ENCODE measurements at places on chromosomes 12 and 14.

DNA sequence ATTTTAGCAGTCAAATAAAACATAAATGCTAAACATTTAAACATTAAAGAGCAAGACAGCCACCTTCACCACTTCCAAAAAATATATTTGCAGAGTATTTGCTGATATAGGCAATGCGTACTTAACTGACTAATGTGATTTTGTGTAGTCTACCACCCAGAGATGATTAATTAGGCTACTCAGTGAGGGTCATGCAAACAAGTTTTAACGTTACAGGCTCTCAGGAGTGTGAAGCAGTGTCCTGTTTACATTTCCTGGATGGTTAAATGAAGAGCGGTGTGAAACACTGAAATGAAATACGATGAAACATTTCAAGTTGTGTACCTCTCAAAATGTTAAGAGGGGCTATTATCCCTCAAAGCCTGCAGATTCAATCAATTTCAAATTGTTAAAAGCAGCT is 165.8 kb upstream of the LRIG3 start:
- DNase-seq = peak; percentile 83

- no peak for DNase-seq
Observed at GRCh38 chr14:68968051-68968450, 11.1 kb downstream of the ACTN1 start.

GRCh38 chr12:3342051-3342450 is 149.0 kb upstream of the PRMT8 start:
- DNase-seq = no peak

GRCh38 chr14:74593241-74593953 is 18.6 kb downstream of the LTBP2 start:
- no peak for DNase-seq

DNA sequence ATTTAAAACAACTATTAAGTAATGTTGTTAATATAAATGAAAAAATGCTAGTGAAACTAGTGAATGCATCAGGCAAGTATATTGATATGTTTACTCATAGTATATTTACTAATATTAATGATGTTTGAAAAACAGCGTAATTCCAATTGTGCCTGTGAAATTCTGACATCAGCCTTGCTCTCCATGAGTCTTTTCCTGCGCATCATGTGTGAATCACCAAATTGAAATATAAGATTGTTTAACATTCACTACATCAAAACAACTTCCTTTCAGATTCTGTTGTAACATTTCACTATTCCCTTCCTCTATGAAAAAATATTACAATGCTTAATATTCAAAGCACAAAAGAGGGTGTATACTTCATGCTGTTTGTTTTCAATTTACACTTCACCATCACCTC is 1995.9 kb upstream of the SEL1L start:
- no peak for DNase-seq

DNA sequence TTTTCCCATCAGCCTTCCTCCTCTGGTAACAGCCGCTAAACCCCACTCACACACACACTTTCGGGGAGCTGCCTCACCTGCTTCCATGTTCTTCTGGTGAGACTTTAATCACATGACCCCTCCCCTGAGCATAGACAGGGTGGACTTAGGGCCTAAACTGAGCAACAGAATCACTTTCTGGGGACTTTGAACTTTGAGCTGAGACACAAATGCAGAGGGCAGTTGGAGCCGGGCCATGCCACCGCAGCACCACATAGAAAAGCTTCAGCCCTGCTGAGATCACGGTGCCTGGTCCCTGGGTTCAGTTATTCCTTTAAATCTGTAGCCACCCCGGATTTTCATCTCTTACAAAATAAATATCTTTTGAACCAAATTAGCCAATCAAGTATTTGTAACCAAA is 18.4 kb upstream of the MAP3K9 start:
- no peak for DNase-seq

- no peak for DNase-seq
Observed at GRCh38 chr14:94382716-94383596, 5.4 kb downstream of the SERPINA1 start.

- no peak for DNase-seq
Observed at GRCh38 chr14:88481794-88482193, 73.0 kb downstream of the PTPN21 start.

- no peak for DNase-seq
Observed at GRCh38 chr14:97878727-97879126, 1081.5 kb downstream of the VRK1 start.

DNA sequence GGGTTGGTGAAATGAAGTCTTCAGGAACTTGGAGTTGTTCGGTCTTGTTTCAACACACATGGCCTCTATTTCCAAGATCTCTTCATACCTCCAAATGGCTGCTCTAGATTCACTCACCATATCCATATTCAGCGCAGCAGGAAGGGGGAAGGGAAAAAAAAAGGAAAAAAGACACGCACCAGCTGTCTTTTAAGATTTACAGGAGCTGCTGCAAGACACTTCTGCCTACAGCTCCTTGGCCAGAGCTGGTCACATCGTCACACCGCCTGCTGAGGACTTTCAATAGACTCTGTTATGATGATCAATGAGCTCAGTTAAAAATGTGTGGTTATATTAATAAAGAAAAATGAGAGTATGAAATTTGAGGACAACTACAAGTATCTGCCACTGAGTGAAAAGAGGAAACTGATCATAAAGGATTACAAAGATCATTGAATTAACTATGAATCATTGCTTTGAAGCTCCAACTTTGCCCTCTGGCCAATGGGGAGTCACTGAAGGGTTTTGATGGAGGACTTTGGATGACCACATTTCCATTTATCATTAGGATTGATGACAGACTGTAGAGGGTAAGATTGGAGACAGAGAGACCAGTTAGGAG is 182.1 kb upstream of the HMGA2 start:
- DNase-seq = no peak

DNA sequence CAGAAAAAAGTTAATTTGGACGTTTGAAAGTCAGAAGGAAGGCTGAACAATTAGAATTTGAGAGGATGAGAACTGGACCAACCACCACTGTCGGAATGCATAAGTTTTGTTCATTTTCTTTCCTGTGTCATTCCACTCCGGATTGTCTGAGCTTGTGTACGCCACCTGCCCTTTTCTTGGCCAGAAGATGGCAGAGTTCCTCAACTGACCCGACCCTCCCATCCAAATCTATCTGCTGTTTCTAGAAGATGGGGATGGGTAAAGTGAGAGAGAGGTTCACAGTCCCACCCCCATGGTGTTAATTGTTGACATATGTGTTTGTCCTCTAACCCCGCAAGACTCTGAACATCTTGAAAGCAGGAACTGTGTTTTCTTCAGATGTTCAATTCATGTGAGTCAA is 388.0 kb downstream of the VRK1 start:
- no peak for DNase-seq

- no peak for DNase-seq
Observed at GRCh38 chr14:99736603-99737371, 52.7 kb downstream of the CYP46A1 start.

- no peak for DNase-seq
Observed at GRCh38 chr12:99772274-99772673, 124.7 kb downstream of the GARIN6 start.

- no peak for DNase-seq
Observed at GRCh38 chr14:59175404-59175803, 13.1 kb upstream of the DAAM1 start.

DNA sequence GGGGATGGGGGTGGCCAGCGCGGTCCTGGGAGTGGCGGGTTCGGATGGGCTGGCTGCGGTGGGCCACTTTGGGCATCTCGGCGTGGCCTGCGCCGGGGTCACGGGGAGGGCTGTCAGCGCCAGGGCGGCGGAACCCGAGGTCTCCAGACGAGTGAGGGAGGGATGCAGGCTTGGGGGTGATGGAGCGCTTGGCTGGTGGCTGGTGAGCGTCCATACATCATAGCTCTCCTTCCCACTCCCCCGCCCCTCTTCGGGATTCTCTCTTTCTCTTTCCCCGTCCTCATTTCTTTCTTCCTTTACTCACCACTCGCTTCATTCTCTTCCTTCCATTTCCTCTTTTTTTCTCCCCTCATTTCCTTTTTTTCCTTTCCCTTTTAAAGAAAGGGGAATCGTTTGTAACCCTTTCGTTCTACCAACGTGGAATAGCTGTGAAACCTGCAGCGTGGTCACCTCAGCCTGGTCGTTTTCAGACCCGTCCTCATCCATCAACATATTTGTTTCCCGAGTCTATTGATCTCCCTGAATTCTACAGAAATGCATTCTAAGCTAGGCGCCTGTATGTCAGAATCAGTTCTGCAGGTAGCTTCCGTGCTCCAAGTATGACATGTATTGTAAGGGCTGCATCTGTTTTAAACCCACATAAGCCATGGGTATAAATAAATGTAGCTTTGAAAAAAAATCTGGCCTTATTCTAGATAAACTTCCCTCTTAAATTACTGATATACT is 260.3 kb upstream of the E2F7 start:
- no peak for DNase-seq

- no peak for DNase-seq
Observed at GRCh38 chr12:96045566-96045965, 10.2 kb upstream of the LTA4H start.

GRCh38 chr12:106138357-106138632 is 459 bp downstream of the NUAK1 start:
- DNase-seq = no peak

DNA sequence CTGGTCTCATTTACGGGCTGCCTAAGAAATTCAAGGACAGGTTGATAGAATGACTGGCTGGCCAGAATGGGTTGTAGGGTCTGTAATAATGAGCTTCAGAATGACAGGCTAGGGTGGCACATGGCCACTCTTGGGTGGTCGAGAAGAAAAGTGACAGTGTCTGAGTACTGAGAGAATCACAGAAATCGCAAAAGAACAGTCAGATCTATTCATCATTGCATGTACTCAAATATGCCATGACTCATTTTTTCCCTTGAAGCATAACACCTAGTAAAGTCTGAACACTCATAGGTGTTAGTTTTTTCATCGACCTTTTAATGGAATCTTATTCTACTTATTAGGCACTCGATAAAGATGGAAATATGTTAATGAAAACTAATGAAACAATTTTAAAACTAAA is 37.8 kb upstream of the SEL1L start:
- DNase-seq = no peak

DNA sequence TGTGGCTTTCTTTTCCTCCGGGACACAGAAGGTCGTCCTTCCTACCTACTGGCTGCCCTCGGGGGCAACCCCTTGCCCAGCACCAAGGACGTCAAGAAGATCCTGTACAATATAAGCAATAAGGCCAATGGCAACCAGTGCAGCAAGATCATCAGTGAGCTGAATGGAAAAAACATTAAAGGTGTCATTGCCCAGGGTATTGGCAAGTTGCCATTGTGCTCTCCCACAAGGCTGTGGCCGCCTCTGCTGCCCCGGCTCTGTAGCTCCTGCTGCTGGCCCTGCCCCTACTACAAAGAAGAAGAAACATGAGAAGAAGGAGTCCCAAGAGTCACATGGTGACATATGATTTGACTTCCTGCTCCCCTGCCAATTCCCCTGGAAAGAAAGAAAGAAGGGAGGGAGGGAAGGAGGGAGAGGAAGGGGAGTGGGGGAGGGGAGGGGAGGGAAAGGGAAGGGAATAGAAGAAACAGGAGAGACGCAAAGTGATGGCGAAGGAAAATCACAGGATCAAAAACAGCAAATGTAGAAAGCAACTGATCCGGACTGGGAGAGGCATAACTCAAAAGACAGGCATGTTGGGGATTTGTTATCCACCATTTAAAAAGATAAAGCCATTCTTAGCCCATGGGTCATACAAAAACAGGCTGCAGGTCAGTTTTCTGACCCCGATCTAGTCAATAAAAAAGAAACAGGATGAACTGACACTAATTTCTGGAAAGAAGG is 61.3 kb upstream of the RESF1 start:
- peak; percentile 40 for DNase-seq

DNA sequence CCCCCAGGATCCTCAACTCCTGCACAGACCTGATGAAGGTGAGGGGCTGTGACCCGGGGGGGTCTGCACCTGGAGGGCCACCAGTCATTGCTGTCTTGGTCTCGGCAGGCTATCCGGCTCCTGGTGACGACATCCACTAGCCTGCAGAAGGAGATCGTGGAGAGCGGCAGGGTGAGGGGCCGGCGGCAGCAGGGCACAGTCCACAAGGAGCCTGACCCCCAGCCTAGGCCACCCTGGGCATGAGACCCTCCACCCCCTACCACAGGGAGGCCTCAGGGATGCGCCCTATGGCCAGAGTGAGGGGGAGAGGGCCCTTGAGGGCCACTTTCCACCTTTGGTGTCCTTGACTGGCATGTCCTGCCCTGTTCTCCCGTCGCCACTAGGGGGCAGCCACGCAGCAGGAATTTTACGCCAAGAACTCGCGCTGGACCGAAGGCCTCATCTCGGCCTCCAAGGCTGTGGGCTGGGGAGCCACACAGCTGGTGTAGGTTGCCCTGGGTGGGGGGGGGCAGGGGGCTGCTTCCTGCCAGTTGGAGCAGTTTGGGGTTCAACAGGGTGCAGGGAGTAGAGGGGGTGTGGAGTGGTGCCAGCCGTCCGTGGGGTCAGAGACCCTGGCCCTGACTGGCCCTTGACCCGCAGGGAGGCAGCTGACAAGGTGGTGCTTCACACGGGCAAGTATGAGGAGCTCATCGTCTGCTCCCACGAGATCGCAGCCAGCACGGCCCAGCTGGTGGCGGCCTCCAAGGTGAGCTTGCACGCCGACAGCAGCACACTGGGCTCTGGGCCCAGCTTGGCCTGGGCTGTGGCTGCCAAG is 25.0 kb downstream of the HIP1R start:
- peak; percentile 59 for DNase-seq

DNA sequence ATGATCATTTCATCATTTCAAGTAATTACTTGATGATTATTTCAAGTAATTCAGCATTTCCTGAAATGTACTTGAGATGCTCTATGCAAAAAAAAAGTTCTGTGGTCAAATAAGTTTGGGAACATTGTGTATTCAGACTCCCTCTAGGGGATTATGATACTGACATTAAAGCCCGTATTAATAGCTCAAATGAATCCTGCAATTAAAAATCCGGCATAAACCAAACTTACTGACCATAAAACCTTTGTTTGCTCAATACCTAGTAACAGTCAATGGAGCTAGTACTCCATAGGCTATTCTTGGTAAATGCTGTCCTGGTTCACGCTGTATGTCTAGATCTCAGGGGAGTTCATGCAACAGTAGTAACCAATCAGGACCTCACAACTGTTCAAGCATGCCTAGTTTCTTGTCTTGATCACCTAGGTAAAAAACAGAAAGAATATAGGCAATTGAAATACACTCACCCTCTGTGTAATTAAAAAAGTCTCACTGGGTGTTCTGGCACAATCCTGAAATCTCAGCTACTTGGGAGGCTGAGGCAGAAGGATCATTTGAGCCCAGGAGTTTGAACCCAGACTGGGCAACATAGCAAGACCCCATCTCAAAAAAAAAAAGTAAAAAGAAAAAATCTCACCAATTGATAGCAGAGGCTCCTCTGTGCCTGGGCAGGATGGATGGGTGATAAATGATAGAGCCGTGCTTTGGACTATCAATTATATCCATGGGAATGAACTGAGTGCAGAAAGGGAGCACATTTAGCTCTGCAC is 14.1 kb downstream of the ALDH1L2 start:
- no peak for DNase-seq

- no peak for DNase-seq
Observed at GRCh38 chr14:23903442-23903841, 50.1 kb upstream of the DHRS4 start.

- no peak for DNase-seq
Observed at GRCh38 chr12:124928912-124929530, 14.6 kb upstream of the UBC start.

All from NCI-H187 (cell line).